ENCODE measurements at places on chromosomes 3 and 15. TPM values are rescaled to one million over a fixed set of nuclear protein-coding genes. Genes with fewer than 3 reads are reported as not detected.

SLC12A1 gene
- total RNA-seq: not detected

TP63 gene
- total RNA-seq: not detected

NPHP3 gene
- total RNA-seq: 16.4 TPM

TGM5 gene
- not detected for total RNA-seq

P2RY14 gene
- total RNA-seq: not detected

SMAD6 gene
- 4.8 TPM for total RNA-seq

CCR1 gene
- 0.29 TPM for total RNA-seq

TMEM207 gene
- not detected for total RNA-seq

CLDND1 gene
- total RNA-seq: 51.6 TPM

MESP1 gene
- total RNA-seq: not detected

SOX14 gene
- not detected for total RNA-seq

DNAH12 gene
- total RNA-seq: not detected

MYO5C gene
- not detected for total RNA-seq

TMCC1 gene
- total RNA-seq: 3.0 TPM

ATP8B4 gene
- total RNA-seq: 4.4 TPM

STRIT1 gene
- not detected for total RNA-seq

CLDN16 gene
- total RNA-seq: 0.35 TPM

EID1 gene
- 335 TPM for total RNA-seq

WDR72 gene
- total RNA-seq: not detected

ILDR1 gene
- total RNA-seq: not detected

GOLGA8J gene
- total RNA-seq: not detected

CDC25A gene
- 1.2 TPM for total RNA-seq

ACTC1 gene
- not detected for total RNA-seq

PTH1R gene
- 1.6 TPM for total RNA-seq

PCLAF gene
- total RNA-seq: 62.9 TPM

ACVR2B gene
- total RNA-seq: 0.29 TPM

CA12 gene
- 39.9 TPM for total RNA-seq

IGSF10 gene
- total RNA-seq: 0.29 TPM

SERPINI2 gene
- total RNA-seq: not detected

TXNRD3 gene
- total RNA-seq: 10.4 TPM

SMCO1 gene
- not detected for total RNA-seq

BFSP2 gene
- not detected for total RNA-seq

RHOV gene
- not detected for total RNA-seq

TMEM158 gene
- total RNA-seq: 83.0 TPM

SH2D7 gene
- not detected for total RNA-seq

LINGO1 gene
- not detected for total RNA-seq

TRPM1 gene
- not detected for total RNA-seq

GOLGA6L10 gene
- total RNA-seq: 1.8 TPM

ZNF860 gene
- total RNA-seq: 0.53 TPM

USP50 gene
- not detected for total RNA-seq

TF gene
- not detected for total RNA-seq

TRH gene
- 0.18 TPM for total RNA-seq

MYO5A gene
- total RNA-seq: 24.5 TPM

LTK gene
- total RNA-seq: 1.2 TPM

MME gene
- total RNA-seq: 481 TPM

SHC4 gene
- 1.9 TPM for total RNA-seq

ATP10A gene
- not detected for total RNA-seq

Measured in myometrial cell (primary cell).